Nucleus accumbens (tissue), 56 donors: ENCODE measurements at places on chromosomes 6 and 20.

DNA sequence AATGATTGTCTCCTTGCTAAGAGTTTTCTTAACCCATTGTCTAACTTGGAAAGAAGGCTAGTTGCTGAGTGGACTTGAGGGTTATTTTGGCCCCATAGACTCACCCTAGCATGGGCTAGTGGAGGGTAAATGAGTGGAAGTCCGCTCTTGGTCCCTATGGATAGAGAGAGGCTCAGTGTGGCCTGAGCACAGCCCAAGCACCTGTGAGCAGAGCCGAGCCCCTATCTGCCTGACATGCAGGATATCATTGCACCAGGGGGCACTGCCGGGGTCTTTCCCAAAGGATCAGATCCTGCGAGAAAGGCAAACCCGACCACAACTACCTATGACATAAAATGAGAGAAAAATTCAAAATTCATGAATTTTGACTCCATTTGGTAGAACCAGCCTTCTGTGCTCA lies 70.6 kb upstream of the GGTLC1 start:
- DNase-seq: no peak

- DNase-seq: no peak
Observed at GRCh38 chr6:168165373-168165772, 86.4 kb upstream of the FRMD1 start.

DNA sequence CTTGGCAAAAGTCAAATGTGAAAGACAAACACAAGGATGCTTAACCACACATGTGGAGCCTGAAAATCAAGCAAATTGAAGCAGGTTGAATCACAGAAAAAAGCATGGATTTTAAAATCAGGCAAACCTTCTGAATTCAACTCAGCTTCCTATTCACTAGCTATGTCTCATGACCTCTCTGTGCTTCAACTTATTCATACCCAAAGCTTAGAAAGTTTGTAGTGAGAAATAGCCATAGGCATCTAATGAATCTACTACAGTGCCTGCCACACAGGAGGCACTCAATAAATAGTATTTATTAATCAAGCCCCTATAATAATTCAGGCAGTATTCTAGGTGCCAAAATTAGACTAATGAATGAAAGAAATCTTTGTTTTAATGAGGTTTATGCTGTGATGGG lies 112.2 kb upstream of the TNFAIP3 start:
- DNase-seq: no peak

- DNase-seq: no peak
Observed at GRCh38 chr6:113651920-113652319, 205.2 kb upstream of the MARCKS start.

DNA sequence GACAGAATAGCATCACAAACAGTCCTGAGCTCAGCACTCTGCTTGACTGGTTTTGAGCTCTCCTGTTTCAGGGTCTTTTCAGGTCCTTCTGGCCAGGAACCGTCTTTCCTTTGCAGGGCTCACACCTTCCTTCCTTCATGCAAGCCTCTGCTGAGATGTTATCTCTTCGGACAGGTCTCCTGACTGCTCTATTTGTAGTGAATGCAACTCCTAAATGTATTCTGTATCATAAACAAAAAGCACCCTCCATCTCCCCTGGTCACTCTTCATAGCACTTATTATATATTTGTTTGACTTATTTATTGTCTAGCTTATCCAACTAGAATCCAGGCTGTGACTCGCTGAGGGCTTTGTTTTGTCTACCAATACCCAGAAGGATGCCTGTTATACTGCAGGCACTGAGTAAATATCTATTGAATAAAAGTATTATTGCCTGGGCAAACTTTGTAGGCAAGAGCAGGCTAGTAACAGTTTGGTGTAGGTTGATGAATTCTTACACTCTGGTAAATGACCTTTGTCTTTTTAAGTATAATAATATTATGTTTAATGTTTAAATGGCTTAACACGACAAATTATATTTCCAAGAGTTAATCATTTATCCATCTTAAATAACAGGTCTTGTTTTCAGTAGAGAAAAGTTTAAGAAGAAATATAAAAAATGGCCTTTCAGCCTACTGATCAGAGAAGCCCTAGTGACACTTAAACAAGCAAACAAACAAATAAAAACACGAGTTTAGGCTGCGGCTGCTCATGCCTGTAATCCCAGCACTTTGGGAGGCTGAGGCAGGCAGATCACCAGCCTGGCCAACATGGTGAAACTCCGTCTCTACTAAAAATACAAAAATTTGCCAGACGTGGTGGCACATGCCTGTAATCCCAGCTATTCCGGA lies 199.7 kb downstream of the BCAS1 start:
- no peak for DNase-seq

DNA sequence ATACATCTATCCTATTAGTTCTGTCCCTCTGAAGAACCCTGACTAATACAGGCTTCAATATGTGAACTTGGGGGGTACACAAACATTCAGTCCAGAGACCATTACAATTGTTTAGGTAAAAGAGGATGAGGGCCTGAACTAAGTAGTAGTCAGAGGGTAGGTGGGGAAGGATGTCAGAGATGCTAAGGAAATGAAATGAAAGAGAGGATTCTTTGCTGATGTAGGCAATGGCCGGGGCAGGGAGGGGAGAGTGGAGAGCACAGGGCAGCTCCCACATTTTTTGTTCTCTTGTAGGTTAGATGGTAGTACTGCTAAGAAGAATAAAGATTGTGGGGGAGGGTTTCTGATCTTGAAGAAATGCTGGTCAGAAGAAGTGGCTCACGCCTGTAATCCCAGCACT lies 60.8 kb downstream of the SOX4 start:
- no peak for DNase-seq

DNA sequence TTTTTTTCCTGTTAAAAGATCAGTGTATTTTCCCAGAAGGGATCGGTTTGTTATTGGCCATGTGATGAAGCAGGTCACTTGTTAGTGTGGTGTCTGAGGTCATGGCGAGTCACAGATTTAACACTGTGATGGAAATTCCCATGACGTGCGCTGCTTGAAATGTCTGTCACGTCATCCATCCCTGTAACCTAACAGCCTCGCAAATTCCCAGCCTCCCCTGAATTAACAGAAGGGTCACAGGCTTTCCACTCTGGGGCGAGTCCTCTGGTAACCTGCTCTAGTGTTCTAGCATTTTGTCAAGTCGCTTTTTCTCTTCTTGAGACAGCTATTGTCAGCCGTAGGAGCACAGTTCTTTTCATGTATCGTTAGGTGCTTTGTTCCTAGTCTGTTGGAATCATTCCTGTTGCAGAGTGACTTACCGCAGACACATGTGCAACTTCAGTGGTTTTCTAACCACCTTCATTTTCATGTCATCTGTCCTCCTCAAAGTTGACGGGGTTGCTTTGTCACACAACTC lies 137.2 kb downstream of the MAP3K4 start:
- no peak for DNase-seq

DNA sequence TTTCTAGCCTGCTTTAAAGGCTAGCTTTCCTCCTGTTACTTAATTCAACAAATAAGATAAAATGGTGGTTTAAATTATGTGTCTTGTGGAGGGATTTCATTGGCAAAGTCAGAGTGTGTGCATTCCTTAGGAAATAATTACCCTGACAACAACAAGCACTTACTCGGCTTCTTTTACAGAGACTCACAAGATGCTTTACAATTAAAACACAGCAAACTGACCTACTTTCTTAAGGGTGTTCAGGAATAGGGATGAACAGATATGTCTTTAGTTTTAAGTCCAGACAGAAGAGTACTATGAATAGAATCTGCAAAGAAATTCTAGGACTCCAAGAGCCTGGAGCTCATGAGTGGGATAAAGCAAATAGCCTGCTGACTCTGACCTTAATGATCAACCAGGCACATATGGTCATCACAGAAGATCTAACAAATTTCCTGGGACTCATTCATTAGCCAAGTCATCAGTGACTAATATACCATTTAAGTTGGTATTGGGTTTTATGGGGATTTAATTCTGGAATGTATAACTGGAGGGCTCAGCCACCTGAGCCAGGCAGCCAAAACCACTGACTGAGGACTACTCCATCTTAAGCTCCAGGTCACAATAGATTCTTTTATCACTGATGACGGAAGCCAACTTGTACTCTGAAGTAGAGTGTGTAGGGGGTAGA lies 161.8 kb upstream of the RIMS1 start:
- DNase-seq: no peak

DNA sequence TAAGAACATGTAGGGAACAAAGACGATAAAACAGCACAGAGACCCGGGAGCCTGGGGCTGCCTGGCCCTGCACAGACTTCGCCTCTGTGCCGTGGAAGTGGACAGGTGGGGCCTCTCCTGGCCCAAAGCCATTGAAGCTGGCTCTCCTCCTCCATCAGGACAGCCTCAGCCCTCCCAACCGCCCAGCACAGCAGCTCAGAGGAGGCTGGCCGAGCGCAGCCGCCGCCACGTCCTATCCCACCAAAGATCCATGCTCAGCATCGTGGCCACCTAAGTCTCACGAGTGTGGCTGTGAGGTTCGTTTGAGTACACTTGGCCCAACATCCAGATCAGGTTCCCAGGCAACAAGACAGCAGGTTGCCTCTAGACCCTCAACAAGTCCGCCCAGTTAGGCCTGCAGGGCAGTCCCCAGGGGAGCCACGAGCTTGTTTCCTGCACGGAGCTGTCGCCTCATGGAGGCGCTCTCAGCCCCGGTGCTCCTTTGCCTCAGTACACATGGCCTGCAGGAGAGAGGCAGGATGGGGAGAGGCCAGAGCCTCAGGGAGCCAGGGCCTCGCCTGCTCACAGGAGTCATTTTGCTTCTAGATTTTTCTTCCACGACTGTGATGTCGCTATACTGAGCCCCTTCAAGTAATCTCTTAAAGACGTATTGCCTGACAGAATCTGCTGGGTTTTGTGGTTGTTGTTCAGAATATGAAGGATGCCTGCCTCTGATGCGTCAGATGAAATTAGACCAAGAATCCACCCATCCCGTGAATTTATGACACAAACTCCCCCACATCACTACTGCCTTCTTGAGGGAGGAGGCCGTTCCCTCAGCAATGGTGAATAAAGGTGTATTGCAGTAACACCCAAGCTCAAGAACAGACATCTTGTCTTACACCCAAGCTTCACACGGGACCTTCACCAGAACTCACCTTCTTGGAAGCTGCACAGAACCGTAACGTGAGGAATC lies 102.7 kb downstream of the RNASET2 start:
- DNase-seq: no peak

GRCh38 chr6:22632581-22633145 lies 63.3 kb downstream of the HDGFL1 start:
- DNase-seq: no peak

DNA sequence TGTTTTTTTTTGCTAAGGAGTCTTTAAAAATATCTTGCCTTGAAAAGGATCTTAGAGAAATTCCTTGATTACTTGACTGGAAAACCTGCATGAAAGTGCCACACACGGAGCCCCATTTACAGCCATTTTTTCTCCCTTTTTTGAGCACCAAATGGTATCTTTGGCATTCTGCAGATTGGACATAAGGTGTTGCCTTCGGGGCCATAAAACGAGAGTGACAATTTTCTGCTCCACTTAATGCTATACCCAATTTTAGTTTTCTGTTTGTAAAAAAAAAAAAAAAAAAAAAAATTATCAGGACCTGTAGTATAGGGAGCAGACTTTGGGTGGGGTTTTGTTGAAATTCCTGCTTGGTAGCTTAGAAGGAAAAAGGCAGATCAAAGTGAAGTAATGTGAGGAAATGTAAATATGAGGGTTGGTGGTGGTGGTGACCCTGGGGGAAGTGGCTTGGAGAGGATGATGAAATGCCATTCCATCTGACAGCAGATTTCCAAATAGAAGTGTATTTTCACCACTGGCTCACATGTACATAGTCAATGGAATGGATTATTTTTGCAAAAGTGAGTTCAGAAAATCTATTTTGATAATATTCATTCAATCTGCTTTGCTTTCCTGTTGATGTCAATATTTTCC lies 212.1 kb upstream of the SOX4 start:
- DNase-seq: no peak

- no peak for DNase-seq
Observed at GRCh38 chr6:133092199-133092598, 149.0 kb upstream of the EYA4 start.

DNA sequence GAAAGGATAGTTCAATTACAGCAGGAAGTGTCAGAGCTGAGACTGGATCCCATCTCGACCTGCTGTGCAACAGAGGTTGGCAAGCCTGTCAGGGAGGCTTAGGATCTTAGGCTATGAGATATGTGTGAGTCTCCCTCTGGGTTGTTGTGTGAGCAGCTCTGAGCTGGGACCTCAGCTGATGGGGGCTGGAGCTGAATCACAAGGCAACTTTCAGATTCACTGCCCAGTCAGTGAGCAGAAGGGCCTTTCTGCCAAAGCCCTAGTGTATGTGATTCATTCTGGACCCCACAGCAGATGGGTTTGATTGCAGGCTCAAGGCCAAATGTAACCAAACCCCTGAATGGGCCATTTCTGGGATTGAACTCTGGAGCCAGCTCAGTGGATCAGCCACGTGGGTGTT lies 4.5 kb downstream of the PI3 start:
- no peak for DNase-seq

GRCh38 chr6:54516321-54516720 lies 208.1 kb downstream of the TINAG start:
- DNase-seq: no peak

GRCh38 chr6:131910956-131911355 lies 40.2 kb downstream of the CCN2 start:
- no peak for DNase-seq

DNA sequence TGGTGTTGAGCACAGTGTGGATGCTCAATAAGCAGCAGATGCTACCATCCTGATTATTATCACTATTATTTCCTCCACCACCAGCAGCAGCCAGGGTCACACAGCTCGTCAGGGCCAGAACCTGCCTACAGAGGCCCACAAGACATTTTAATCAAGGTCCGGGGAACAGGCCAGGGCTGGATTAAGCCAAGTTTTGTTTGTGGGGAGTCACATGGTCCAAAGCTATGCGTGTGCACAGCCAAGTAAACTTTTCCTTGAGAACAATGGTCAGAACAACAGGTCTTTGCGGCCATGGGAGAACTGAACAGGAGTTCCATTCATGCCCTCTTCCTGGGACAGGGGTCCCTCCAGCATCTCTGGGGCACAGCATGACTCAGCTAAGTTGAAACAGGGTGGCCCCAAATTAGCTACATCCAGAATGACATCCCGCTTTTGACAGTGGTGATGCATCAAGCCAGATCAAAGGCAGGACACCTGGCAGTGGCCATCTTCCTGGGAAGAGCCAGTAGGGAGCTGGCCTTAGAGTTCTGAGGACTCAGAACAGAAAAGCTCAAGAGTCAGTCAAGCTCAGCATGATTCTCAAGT lies 11.7 kb downstream of the SNTA1 start:
- peak; percentile 36 for DNase-seq

DNA sequence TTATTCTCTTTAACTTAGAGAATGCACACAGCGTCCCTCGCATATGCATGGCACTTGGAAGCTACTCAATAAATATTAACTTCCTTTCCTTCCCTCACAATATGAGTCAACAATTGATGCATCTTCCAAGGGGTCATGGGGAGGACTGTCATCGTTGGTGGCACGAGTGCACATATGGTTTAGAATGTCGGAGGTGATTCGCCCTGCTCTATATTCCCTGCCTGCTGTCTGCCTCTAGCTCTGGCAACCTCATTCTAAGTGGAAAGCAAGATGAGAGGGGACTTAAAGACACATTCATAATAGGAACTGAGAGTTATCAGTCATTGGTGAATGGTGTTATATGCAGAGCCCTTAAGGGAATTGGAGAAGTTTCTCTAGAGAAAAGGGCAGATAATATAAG lies 44.6 kb downstream of the MAK start:
- DNase-seq: no peak

GRCh38 chr20:51979226-51979625 lies 176.9 kb upstream of the SALL4 start:
- no peak for DNase-seq

GRCh38 chr6:151044465-151045441 lies 179.3 kb downstream of the MTHFD1L start:
- no peak for DNase-seq

GRCh38 chr6:116445102-116445501 lies 16.1 kb upstream of the CALHM6 start:
- DNase-seq: no peak

GRCh38 chr20:62147125-62147524 lies 3.6 kb downstream of the SS18L1 start:
- DNase-seq: no peak
